SW480 (cell line): ENCODE measurements at places on chromosomes 1 and 21.

DNA sequence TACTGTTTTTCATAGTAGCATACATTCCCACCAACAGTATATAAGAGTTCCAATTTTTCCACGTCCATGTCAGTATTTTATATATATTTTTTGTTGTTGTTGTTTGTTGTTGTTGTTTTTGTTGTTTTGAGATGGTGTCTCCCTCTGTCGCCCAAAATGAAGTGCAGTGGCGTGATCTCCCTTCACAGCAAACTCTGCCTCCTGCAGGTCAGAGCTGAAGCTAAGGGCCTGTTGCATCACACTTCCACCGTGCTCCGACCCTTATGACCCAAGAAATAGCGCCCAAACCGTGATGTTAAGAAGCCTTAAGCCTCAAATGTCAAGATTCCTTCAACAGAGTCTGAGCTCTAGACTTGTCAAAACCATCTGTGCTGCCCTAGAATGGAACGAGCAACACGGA is 2032.3 kb downstream of the MRPL39 start:
- no peak for DNase-seq

GRCh38 chr1:230866171-230867070 is 1.9 kb downstream of the C1orf198 start:
- peak; percentile 14 for DNase-seq

- DNase-seq, result peak; percentile 30
These were observed 122.8 kb upstream of the USP24 start for GRCh38 chr1:55337801-55338447.

DNA sequence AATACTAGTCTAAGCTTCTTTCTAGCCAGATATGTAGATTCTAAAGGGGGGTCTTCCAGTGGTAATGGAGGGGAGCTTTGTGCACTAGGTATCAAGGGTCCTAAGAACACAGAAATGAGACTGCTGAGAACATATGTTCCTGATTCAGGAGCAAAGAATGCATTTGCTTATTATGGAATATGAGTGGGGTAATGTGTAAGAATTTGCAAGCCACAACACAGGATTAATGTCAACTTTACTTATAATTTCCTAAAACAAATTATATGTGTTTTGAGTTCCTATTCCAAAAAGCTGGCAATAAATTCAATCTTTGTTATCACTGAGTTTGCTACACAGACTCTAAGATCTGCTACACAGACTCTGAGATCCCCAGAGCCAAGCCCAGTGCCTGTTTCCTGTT is 357.0 kb upstream of the PTBP2 start:
- DNase-seq, result no peak

- no peak for DNase-seq
These were observed 16.2 kb downstream of the KCND3 start for GRCh38 chr1:111973150-111973790.

- no peak for DNase-seq
These were observed 5.1 kb upstream of the ELAVL4 start for GRCh38 chr1:50103615-50104081.

DNA sequence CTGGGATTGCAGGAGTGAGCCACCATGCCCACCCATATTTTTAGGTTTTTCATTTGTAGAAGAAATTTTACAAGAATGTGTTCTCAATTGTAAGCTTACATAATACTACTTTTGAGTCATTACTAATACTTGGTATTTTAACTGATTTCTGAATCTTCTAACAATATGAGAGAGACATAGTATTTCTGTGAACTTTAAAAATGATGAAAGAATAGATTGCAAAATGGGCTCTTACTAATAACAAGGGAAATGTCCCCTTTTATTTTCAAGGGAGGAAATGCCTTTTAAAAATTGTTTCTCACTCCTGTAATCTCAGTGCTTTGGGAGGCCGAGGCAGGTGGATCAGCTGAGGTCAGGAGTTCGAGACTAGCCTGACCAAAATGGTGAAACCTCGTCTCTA is 5.9 kb downstream of the AGO3 start:
- DNase-seq, result no peak

DNA sequence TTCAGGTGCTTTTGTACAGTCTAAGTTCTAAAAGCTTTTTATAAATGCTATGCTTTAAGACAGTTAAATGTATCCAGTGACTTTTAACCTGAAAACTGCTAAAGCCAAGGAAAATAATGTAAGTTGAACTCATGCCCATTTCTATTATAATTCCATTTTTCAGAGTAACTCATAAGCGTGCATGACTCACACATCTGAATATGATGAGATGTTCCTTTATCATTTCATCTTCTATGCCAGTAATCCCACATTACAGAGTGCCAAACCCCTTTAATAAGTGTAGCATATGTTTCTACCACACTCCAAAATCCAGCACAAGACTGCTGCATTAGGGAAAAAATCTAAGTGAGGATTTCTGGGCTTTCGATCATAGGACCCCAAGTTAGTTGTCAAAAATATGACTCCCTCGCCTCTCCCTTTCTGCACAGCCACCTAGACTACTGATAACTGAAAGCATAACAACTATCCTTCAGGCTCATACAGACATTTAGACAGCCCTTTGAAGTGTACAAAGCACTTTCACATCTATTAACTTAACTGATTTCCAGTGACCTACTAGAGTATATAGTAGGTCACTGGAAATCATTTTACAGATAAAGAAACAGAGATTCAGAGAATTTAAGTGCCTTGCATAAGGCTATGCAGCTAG is 45.3 kb downstream of the JAK1 start:
- no peak for DNase-seq

DNA sequence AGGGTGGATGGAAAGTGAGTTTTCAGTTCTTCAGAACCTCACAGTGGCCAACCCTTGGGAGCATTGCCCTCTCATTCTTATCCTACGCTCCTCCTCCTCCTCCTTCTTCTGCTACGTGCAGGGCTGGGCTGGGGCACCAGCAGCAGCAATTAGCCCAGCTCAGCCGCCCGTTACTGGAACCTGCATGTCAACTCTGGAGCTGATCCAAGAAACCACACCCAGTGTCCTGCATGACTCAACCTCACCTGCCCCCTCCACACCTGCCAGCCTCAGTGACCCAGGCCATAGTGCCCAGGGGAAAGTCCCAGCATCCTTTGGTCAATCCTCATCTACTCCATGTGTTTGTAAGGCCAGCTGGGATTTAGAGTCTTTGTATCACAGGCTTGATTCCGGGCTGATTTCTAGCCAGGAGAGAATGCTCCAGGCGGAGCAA is 12.6 kb downstream of the ELF3 start:
- peak; percentile 90 for DNase-seq

- no peak for DNase-seq
These were observed 19.8 kb upstream of the ACBD6 start for GRCh38 chr1:180522213-180522515.

DNA sequence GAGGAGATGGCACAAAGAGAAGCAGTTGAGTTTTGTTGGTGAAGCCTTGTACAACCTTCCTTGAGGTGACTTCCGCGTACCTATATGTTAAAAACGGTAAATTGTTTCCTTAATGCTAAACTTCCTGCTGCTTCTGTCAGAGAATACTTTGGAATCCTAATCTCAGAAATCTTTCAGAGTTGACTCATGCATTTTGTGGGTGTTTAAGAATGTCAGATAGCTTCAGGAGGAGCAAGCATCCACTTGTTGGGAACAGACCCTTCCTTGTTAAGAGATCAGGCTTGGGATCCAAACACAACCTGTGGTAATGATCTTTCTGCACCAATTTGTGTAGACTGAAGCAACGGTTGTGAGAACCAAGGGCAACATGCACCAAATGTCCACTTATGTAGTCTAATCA is 29.5 kb downstream of the AK4 start:
- peak; percentile 62 for DNase-seq

GRCh38 chr1:72516826-72517225 is 234.5 kb upstream of the NEGR1 start:
- DNase-seq, result no peak

- DNase-seq, result no peak
These were observed 50.1 kb downstream of the PBX1 start for GRCh38 chr1:164609089-164609488.

DNA sequence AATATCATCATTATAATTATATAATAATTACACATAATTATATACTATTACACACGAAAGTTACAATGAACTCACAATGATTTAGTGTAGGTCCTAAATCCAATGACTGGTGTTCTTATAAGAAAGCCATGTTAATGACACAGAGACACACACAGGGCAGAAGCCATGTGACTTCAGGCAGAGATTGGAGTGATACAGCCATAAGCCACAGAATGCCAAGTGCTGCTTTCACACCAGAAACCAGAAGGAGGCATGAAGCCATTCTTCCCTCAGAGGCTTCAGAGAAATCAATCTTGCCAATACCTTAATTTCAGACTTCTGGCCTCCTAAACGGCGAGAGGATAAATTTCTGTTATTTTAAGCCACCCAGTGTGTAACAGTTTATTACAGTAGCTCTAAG is 147.4 kb upstream of the KRTAP19-8 start:
- DNase-seq, result no peak

DNA sequence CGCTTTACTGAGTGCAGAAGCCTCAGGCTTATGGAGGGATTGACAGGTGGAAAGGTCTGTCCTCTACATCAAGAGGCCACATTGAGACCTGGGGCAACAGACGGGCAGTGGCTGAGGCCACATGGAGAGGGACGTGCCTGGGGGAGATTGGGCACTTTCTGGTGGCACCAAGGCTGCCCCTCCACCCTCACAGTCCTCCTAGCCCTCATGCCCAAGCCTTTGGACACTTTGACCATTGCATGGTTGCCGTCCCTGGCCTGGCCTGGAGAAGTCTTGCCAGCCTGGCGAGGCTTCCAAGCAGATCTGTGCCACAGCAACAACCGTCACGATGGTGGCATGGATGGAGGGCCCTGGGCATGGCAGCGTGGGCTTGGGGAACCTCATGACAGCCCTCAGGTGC is 192.1 kb upstream of the VAMP3 start:
- no peak for DNase-seq

DNA sequence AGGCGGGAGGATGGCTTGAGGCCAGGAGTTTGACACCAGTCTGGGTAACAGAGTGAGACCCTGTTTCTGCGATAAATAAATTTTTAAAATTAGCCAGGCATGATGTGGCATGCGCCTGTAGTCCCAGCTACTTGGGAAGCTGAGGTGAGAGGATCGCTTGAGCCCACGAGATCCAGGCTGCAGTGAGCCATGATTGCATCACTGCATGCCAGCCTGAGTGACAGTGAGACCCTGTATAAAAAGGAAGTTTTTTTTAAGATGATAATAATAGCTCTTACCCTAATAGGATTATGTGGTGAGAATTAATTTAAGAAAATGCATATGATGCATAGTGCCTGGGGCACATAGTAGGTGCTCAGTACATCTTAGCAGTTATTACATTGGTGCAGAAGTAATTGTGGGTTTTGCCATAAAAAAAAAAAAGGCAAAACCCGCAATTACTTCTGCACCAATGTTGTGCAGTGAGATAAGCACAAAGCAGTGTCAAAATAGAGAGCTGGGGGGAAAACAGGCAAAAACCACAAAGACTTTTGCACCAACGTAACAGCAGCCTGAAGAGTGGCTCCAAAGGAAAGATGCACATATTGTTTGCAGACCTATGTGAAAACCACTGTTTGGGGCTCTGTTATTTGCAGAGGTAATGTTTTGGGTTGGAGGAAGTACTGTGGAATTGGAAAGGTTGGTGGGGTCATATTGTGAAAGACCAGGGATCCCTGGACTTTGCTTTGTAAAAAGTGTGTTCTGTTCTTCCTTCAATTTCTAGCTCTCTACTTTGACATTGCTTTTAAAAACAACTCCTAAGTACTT is 72.4 kb downstream of the PLXNA2 start:
- no peak for DNase-seq

DNA sequence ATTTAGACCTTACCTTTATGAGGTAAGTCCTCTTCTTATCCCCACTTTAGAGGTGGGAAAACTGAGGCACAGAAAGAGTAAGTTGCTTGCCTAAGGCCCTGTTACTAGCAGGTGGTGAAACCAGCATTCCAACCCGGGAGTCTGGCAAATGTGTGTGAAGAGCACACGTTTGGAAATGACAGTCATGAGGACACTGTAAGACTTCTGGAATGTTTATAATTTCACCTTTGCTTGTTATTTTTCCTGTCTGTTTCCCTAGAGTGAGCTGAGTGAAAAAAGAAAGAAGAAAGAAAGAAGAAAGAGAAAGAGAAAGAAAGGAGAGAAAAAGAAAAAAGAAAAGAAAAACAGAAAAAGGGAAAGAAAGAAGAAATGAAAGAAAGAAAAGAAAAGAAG is 21.2 kb upstream of the LGALS8 start:
- peak; percentile 63 for DNase-seq

GRCh38 chr1:36771660-36772284 is 262.5 kb downstream of the GRIK3 start:
- no peak for DNase-seq

- DNase-seq, result no peak
These were observed 1349.0 kb upstream of the B3GALT2 start for GRCh38 chr1:194535369-194535768.

- peak; percentile 67 for DNase-seq
These were observed 31.1 kb upstream of the ZBTB40 start for GRCh38 chr1:22420455-22421053.

GRCh38 chr1:18836654-18837053 is 22.8 kb downstream of the TAS1R2 start:
- DNase-seq, result no peak

DNA sequence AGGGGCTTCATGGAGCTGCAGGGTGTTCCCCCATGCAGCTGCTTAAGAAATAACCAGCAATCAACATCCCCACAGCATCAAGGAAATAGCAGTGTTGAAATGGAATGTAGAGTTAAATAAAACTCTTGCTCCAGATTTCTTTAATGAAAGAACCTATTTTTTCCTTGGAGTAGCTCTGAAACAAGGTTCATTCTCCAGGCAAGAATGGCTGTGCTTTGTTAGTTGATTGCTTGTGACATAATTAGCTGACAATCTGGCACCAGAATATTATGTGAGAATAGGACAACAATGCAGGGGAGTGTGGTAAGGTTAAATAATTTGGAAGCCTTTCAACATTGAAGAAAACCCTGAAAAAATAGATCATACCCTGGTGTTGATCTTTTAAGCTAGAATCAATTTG is 254.2 kb upstream of the RRP15 start:
- no peak for DNase-seq

DNA sequence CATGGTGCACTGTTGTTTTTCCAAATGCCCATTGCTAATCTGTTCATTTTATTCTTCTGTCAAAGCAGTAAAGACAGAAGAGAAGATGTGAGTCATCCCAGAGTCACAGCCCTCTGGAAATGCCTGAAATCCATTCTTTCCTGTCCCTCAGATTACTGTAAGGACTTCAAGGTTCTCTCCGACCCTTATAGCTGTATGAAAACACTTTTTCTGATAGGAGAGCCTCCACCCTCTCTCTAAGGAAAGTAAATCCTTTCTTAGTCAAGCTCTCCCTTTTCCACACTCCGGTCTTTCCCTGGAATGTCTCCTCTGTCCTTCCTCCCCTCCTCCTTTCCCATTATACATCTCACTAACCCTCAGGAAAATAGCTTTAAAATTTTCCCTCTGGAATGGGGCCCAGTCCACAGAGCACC is 3.5 kb upstream of the PRDX6 start:
- no peak for DNase-seq

DNA sequence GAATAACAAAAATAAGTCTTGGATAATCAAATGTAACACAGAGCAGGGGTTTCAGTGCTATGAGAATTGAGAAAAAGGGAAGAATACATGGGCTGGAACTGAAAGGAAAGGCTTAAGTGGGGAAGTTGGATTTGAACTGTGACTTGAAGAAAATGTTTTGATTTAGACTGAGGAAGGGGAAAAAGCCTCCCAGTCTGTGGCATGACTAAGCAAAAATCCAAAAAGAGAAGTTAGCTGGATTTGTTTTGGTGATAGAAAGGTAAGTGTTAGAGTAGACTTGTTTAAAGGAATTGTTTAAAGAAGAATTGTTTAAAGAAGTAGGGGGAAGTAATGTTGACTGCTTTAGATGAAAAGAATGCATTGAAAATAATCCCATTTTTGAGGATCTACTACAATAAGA is 46.0 kb downstream of the KCNK2 start:
- DNase-seq, result no peak

GRCh38 chr1:87224201-87224600 is 104.5 kb upstream of the LMO4 start:
- no peak for DNase-seq
